ENCODE measurements at places on chromosomes 6 and 20. TPM values are rescaled to one million over a fixed set of nuclear protein-coding genes. Genes with fewer than 3 reads are reported as not detected.
A peak's percentile ranks its signal among the peaks of the same experiment; 100 is the strongest.

DNA sequence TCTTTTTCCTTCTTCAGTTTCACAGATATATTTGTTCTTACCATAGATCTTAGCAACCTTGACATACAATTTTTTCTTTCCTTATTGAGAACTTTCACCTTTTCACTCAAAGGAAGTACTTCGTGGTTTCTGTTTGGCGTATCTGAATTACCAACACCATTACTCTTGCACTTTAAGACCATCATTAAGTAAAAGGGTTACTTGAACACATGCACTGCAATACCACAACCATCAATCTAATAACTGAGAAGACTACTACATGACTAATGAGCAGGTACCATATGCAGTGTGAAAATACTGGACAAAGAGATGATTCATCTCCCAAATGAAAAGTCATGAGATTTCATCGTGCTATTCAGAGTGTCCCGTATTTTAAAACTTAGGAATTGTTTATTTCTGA lies 21.7 kb upstream of the SENP6 start:
- DNase-seq, result no peak

DNA sequence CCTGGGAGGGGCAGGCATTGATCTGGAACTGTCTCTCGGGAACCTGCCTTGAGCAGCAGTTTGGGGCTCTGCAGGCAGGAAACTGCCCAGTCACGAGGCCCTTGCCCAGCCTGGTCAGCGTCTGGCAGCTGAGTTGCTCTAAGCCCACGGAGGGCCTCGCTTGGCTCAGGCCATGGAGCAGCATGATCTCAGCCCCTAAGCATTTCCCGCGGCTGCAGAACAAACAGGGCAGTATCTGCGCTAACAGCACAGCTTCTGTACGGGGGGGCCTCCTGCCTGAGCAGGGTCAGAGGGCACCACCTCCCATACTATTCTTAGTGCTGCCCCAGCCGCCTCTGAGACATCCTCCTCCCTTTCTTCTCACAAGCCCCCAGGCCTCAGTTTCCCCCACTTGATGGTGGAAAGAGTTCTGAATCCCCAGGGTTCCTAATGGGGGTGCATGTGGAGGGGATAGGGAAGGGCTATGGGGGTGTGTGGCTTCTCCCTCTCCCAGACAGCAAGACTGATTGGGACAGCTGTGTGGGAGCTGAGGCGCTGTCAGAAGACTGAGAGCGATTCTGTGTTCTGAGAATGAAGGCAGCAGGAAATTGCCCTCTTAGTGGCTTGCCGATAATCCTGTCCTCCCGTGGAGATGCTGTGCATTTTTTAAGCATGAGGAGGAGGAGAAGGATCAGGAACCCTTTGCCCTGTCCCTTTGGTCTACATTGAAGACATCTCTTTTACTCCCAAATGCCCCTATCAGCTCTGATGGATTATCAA lies 46.4 kb downstream of the MOCS1 start:
- peak; percentile 40 for DNase-seq

DNA sequence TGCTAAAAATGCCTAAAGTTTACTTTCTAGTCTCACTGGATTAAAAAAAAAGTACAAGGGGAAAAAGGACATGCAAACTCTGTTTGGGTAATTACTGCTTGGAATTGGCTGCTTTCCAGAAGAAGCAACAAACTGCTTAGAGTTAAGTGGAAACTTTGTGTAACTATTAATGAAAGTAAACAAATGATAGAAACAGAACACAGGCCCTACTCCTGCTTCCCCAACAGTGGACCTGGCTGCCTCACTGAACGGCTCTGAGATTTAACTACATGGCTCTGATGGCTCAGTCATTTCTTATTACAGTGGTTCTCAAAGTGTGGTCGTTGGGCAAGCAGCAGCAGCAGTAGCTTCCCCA lies 108.5 kb downstream of the MAN1A1 start:
- no peak for DNase-seq

DNA sequence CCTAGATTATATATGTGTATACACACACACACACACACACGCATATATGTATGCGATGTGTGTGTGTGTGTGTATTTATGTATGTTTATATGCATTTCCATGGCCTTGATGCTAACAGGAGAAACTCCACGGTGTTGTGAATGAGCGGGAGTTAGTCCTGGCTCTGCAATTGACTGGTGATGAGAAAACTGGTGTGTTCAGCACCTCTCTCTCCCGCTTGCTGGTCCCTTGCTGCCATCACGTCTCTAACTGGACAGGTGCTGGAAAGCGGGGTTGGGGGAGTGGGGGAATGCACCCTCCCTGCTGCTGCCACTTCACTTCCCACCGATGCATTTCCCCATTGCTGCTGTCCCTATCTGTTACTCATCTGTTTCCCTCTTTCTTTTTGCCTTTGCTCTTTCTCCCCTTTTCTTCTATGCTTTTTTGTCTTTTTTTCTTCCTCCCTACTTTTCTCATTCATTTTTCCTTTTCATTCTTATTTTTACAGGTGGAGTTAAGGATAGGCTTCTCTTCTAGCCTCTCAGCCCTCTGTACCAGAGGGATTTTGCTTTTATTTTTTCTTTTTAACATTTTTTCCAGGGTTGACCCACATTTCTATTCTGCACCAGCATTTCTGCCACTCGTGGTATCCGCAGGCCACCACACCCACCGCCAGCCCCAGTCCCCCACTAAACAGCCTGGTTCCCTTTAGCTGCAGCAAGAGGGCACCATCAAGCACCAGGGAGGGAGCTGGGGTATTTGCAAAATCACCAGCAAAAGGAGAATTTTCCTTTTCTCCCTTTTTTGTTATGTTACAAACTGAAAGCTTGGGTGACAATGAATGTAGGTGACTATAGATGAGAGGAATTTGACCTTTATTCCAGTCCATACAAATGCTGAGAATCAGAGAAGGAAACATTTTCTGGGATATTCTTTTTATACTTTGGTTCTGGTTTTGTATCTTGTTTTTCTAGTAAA lies 115.6 kb downstream of the TCP11 start:
- no peak for DNase-seq

DNA sequence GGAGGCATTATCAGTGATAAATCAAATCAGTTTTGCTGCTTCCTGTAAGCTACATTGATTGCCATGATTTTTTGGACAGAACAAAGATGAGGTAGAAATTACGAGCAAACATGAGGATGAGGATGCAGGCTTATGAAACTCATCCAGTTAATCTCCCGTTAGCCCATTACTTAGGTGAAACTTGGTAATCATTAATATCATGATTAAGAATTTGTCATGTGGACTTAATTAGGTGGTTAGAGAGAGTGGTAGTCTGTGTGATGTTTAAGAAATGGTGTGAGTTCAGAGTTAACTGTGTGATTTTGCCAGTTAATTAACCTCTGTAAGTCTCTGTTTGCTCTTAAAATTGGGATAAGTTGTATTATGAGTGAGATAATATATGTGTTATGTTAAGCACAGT lies 62.0 kb downstream of the TSPYL4 start:
- DNase-seq, result no peak

DNA sequence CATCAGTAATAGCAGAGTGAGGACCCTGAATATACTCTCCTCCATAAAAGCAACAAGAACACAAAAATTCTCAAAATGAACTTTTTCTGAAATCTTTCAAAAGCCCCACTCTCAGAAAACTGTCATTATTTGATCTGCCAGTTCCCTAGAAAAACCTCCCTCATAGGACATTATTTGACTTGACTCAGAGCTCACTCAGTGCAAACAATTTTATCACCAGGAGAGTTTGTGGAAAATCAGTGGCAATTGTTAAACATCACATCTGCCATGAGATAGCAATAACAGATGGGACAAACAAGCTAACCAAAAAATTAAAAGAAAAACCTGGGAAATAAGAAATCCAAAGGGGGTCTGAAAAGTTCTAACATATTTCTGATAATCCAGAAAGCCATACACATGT lies 100.0 kb downstream of the ATG5 start:
- no peak for DNase-seq

DNAH8 gene
- total RNA-seq, result 0.39 TPM

DNA sequence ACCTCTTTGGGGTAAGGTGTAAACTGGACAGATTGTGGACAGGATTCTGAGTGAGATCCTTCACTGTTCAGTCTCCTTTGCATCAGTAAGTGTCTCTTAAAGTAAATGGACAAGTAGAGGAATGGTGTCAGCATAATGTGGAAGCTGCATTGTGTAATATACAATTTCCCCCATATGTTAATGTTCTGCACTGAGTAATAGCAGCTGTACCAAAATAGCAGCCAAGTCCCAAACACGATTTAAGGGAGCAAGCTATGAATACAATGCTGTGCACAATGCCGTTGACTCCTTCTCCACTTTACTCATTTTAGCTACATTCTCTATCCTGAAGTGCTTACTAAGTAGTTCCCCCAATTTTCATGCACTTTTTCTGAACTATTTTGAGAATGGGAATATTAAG lies 21.1 kb upstream of the TRIM26 start:
- no peak for DNase-seq

DNA sequence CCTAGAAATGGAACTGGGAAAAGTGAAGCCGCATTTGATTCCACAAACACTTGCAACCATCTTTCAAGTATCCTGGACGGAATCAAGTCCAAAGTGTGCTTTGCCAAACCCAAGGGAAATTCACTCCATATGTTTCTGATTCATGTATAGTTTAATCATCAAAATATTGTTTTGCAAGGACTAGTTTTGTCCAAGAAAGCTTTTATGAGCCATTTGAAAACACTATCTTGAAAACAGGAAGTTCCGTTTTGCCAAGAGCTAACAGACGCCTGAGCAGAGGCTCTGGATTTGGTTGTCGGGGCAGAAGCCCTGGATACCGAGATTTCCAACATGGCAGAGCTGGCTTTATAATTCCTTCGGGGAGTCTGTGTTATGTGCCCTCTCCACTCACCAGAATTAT lies 251.1 kb downstream of the PHACTR1 start:
- DNase-seq, result no peak

DNA sequence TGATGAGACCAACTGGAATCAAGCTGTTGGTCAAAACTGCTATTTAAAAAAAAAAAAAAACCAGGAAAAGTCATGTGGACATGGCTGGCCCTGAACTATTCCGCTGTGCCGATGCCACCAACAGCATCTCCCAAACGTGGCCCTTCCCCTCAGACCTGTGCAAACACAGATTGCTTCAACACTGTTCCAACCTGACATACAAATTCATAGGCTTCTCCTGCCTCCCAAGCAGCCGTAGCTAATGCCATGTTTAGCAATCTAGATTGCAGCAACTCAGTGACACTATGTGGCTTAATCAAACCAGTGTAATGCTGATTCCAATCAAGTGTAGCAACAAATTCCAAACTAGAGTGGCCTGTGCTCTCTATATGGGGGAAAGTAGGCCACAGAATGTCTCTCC lies 16.2 kb downstream of the PRKN start:
- no peak for DNase-seq

DNA sequence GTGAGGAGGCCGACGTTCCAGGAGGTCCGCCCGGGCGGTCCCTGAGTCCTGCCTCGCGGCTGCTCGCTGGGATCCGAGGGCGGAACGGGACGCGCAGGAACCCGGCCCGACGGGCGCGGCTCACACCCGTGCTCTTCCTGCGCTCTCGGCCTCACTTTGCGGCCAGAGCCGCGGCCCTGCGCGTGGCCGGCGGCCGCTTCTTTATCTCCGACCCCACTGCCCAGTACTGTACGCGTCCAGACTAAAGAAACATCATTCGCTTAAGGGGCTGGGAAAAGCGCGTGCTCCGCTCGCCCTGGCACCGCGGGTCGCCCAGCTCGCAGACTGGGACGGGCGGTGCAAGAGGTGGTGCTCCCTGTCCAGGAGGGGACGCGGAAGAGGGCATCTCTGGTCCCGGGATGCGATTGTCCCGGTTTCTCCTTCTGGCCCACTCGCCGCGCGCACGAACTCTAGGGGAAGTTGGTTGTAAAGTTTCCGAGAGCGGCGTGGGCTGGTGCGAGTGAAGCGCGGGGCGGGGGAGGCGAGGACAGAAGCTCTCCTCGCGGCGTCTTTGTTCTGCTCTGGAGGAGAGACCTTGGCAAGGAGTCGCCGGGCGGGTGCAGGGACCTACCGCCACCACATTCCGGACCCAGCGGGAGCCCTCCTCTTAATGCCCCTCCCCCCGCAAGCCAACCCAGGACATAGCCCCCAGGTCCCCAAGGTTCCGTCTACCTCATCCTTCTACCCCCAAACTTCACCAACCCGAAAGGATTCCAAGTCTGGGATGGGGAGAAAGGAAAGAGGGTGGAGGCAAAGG lies 71.0 kb downstream of the SOX4 start:
- DNase-seq, result peak; percentile 24

DNA sequence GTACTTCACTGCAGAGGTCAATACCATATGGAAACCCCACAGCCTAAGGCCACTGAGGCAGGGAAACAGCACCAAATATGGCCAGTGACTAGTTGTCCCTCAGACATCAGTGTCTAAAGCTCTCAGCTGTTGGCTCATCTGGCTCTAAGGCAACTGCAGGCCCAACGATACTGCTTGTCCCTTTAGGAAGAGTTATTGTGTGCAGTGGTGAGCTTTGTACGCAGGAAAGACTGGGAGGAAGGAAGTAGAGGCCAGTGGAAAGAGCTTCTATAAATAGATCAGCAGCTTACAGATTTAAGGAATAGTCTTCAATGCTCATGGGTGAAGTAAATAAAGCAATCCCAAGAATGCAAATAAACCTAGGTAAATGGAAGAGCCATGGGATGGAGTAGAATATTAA lies 29.3 kb downstream of the DNAAF9 start:
- DNase-seq, result no peak

DNA sequence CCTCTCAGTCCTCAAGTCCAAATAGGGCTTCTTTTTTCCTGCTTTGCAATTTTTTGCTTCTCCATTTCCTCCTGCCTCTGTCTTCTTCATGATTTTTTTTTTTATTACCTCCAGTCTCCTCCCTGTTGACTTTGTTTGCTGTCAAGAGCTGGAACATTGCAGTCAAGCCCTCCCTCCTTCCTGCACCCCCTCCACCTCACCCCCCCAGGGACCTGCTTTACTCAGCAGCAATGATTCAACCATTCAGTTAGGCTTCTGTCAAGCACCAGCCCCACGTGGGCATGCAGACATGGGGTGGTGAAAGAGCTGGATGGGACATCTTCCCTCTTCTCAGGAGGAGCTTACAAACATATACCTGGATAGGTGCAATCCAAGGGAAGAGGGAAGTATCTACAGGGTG lies 142.4 kb downstream of the LRFN2 start:
- no peak for DNase-seq

GRCh38 chr6:75430631-75431325 lies 62.8 kb downstream of the FILIP1 start:
- DNase-seq, result no peak

OTOR gene
- total RNA-seq, result not detected

DNA sequence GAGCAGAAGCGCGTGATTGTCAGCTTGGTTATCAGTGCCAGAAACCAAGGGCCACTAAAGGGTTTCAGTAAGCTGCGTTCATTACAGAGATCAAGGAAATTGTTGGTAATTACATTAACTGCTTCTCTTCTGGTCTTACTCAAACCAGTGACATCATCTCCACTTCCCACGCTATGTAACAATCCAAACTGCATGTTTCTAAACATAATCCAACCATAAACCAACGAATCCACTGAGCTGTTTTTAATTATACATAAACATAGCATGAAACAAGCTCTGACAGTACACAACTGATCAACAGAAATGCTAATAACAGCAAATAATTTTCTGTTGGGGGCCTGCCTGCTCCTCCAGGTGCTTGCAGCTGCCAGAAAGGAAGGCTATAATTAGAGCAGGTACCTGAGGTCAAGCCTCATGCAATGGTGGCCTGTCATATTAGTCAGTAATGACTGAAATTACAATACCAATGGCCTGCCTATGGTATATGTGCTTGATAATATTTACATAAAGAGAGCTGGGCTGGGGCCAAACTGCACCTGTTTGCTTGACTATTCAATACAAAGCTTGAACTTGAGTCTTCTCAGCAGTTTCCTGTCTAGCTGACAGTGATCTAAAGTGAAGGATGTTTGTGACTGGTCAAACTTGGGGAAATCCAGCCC lies 40.1 kb downstream of the ILRUN start:
- DNase-seq, result no peak

Data from neural crest cell (in vitro differentiated cells).